Stimulated activated CD4-positive, alpha-beta T cell treated with anti-CD3 and anti-CD28 coated beads, Interleukin-4, amount 100 ng/mL, for 4 hours (primary cell): ENCODE measurements at places on chromosomes 4 and X.

GRCh38 chr4:65552057-65552456 is 118.2 kb downstream of the EPHA5 start:
- no peak for DNase-seq

GRCh38 chr4:41438931-41439297 is 99.0 kb upstream of the LIMCH1 start:
- no peak for DNase-seq

DNA sequence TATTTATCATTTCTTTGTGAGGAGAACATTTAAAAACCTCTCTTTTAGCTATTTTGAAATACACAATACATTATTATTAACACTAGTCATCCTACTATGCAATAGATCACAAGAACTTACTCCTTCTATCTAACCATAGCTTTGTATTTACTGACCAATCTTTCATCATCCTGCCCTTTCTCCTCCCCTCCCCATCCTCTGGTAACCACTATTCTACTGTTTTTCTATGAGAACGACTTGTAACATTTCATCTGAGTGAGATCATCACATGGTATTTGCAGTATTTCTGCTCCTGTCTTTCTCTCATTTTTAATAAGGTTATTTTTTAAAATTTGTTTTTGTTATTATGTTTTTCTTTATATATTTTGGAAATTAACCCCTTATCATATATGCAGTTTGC is 331.8 kb downstream of the TEX13C start:
- no peak for DNase-seq

- DNase-seq, result no peak
Measured at GRCh38 chr4:57763070-57763469, 652.9 kb upstream of the IGFBP7 start.

DNA sequence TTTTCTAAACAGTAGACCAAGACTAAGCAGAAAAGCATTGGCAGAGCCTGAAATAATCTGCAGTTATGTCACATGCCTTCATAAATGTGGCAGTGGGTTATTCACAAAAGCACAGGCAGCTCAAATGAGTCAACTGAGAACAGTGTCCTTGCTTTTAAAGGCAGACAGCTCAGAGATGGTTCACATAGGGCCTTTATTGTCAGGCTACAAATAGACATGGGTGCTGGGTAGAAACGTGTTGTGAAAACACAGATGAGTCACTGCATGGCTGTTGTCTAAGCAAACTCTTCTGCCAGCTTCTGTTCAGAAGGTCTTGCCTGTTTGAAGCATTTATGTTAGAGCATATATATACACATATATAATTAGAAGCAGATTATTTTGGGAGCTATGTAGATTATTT is 118.0 kb downstream of the SLC4A4 start:
- DNase-seq, result no peak

- no peak for DNase-seq
Measured at GRCh38 chrX:19350941-19351384, 7.2 kb downstream of the PDHA1 start.

GRCh38 chrX:107970073-107970472 is 12.1 kb downstream of the TEX13B start:
- no peak for DNase-seq

DNA sequence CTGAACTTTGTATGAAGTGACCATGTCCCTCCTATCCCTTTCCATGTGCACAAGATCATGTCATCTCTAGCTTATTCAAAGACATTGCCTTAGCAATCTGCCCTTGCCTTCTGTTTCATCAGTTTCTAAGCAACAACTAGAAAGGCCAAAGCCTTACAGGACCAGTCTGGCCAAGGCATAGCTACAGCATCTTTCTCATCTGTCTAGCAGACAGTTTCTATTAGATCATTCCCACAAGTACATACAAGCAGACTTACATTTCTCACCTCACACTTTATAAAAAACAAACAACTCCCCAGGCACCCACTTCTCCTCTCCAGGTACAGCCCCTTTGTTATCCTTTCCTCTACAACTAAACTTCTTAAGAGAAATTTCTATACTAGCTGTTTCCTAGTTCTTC is 188.7 kb upstream of the AADAT start:
- no peak for DNase-seq

GRCh38 chr4:13881892-13882291 is 254.4 kb upstream of the BOD1L1 start:
- DNase-seq, result no peak

DNA sequence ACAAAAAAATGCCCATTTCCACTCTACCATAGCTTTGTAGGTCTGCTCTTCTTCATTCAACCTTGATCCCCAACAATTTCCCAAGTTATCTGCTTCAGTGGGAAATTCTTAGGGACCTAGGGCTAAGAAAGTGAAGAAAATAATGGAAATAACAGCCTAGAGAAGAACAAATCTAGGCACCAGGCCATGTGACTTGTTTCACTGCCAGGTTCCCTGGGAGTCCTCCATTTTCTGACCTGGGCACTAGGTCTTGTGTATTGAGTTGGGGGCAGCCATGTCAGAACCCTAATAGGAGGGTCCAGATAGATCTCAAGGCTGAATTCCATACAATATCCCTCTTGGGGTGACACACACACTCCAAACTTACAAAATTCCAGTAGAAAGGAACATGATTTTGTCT is 194.6 kb upstream of the STK26 start:
- DNase-seq, result no peak
